NCI-H1105 treated with DMSO at 0.1 percent for 48 hours (cell line): ENCODE measurements at places on chromosomes 6 and 20.

DNA sequence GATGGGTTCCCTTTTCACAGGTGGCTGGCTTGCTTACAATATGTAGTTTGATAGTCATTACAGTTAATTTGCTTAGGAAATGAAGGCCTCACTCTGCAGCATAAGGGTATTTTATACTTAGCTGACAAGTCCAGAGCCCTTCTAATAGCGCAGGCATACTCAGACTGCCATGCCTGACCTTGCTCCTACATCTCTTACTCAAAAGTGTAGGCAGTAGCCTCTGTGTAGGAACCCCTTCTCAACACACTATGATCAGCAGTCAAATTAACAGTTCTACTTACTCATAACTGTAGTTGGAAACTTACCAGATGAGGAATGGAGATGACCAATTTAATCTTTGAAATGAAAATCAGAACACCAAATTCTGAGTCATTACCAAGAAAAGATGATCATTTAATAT lies 373.5 kb downstream of the TBC1D32 start:
- no peak for DNase-seq

DNA sequence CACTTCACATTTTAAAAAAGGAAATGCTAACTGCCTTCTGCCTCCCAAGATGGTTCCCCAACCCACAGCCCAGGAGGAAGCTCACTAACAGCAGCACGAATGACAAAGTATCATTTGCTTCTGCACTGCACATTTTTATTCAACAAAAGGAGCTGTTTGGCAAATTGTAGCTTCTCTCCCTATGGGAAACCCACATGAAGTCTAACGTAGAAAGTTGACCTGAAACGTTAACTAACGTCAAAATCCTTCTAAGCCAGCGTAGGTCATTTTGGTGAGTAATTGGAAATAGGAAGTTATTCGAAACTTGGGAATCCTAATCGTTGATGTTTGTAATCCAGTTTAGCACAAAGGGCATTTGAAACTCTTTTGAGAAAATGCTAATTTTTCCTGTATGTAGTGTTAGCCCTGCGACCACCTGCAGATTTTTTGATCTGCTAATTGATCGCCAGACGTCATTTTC lies 2.9 kb downstream of the SALL4 start:
- DNase-seq = no peak

DNA sequence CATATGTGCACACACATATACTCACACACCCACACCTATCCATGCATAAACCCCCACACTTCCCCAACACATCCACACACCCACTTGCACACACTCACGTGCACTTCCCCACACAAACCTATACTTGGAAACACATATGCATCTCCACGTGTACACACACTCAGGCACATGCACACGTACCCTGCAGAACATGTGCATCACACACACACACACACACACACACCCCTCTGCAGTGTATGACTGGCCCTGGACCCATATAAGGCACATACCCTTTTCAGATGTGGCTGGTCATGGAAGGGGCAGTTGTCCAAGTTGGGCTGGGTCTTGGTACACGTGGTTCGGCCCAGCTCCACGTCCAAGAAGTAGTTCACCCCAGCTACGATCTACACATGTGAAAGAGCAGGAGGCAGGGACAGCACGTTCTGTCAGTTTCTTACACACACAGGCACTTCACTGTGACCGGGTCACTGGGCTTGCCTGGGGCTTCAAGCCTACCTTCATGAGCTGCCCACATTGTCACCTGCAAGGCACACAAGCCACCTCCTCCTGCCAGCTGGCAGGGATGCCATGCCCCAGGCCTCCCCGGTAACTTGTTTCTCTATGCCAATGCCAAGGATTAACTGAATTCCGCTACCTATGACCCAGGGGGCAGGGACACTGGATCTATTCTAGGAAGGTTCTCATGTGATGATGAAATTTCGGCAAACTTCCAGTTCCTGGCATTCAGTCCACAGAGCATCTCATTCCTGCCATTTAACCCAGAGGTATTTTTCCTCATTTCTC lies 2.6 kb downstream of the CST3 start:
- DNase-seq = no peak

DNA sequence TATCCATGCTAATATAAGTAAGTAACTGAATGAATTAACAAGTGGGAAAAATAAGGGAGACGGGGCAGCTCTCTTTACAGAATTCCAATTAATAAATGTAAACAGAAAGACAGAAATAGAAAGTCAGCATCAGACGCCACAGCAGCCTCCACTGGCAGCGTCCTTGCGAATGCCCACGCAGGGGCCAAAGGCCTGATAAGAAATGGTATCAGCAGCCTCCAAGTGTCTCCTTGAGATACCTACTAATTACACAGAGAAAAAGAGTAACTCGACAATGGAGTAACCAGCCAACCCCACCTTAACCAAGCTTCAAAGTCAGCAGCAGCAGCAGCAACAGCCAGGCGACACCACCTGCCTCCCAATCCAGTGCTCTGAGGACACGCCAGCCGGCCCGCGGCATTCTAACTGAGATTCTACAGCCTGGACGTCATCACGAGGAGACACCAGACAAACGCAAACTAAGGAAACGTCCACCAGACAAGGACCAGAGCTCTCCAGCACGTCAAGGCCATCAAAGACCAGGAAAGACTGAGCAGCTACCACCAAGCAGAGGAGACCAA lies 78.8 kb downstream of the TAF4 start:
- DNase-seq = no peak

GRCh38 chr20:35151736-35152135 lies 4.6 kb upstream of the EDEM2 start:
- DNase-seq = no peak

- peak; percentile 27 for DNase-seq
Observed at GRCh38 chr20:12966468-12967085, 42.2 kb upstream of the SPTLC3 start.
